ENCODE measurements at places on chromosomes 13 and 19.

DNA sequence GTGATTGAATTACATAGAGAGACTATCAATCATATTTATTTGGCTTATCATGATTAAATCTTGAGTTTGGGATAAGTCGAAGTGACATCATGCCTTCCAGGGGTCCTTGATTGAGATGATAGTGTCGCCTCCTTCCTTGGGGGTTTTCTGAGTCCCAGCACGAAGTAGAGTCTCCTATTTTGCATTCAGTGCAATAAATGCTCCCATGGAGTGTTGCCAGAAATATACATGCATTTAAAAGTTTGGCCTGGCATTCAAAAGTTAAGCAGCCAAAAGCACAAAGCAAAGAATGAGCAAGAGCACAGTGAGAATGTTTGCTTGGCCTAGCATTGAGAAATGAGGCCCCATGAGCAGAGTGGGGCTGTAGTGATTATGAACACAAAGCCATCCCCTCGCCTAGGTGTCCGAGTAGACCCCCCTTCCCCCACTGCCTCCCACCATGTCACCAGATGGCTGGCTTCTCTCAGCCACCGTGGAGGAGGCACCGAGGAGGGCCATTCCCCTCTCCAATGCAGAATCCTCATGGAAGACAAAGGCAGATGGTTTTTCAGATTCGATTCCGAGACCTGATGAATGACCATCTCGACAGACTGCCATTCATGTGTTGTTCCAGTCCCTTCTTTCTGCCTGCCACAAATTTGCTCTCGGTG lies 58.8 kb upstream of the UBL3 start:
- DNase-seq, result no peak

DNA sequence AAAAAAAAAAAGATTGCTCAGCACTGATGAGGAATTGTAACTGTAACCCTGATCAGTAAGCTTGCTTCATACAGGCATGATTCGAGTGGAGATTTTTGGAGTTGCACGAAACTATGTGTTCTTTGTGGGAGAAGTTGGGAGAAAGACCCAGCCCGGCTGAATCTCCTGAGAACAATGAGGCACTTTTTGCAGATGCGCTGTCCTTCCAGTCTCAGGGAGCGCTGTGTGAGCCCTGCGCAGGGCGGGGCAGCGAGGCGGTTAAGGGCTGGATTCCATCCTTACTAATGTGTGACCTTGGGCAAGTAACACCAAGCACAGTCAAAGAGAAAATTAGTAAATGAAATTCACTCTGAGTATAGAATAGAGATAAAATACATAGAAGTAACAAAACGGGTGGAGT lies 76.9 kb downstream of the SIPA1L3 start:
- no peak for DNase-seq

DNA sequence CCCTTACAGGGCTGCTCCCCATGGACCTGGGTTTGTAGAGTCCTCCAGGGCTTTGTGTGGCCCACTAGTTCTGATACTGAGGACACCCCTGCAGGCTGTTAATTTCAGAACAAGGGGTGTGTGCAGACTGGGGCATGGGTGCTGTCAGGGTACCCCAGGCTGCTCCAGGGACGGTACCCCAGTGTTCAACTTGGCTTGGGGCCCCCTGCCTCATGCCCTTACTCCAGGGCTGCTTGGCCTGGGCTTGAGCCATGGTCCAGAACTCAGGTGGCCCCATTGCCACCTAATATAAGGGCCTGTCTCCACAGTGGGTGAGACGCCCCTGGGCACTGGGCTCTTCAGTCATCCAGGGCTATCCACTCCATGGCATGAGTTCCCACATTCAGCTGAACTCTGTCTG lies 1417.6 kb downstream of the UQCRFS1 start:
- DNase-seq, result no peak

DNA sequence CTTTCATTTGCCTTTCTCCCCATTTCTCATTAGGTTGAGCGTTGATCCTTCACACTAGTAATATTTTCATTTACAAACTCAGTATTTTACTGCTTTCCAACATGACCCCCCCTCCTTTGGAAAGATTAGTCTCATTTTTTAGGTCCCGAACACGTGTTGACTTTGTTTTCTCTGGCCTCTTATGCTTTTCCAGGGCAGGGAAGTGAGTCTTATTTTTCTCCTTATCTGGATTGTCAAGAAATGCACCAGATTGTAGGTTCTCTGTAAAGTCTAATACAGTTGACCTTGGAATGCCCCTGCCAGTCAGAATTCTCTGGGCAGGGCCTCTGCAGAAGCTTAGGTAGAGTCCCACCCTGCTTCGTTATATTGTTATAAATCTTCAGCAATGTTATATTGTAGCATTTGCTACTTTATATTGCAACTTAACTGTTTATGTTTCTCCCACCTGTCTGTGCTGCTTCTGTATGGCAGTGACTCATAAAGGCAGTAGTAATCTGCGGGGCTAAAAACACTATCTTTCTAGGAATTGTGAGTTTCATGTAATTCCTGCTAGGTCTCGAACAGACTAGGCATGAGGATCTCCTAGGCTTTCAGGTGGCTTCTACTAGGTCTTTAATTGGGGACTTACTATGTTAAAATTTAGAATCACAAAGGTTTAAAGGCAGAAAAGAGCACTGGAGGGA lies 2.0 kb downstream of the TDRD3 start:
- DNase-seq, result peak; percentile 32

DNA sequence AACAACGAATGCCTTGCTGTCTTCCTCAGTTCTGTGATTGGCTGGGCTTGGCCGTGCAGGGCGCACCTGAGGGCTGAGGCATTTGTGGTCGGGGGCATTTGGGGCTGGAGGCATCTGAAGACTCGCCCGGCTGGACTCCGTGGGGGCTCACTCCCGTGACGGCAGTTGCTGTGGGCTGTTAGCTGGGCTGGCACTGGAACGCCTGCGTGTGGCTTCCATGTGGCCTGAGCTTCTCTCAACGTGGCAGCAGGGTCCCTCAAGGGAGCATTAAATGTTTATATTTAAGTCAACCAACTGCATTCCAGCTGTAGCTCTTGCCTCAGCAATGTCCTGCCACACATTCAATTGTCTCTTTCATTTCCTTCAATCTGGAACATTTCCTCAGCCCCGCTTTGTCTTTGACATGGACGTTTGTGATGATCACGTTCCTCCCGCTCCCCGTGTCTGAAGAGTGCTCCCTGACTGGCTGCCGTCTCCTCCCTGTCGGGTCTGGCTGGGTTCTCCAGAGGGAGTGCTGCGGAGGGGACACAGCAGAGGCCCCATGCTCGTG lies 21.0 kb downstream of the CCDC8 start:
- no peak for DNase-seq

DNA sequence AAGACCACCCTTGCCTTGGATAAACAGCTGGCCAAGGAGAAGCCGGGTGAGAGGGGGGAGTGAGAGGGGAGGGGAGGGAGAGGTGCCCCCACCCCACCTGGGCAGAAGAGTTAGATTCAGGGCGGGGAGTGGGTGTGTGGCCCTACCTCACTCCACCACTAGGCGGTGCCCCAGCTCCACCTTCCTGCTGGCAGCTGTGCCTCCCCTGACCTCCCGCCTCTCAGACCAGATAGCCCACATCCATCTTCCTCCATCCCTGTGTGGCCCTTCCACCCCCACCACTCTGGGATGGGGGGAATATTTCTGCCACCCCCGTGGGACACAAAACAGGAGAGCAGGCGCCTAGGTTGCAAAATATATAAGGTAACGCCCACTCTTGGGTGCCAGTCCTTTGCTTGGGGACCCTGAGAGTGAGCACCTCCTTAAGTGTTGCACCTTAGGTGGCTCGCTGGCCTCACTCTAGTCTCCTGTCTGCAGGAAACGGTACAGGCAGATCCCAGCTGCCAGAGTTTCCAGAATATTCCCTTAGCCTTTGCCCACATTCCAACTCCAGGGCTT lies 13.8 kb upstream of the EHD2 start:
- peak; percentile 62 for DNase-seq

- DNase-seq, result no peak
Measured at GRCh38 chr13:99254830-99255229, 3.3 kb downstream of the GPR18 start.

DNA sequence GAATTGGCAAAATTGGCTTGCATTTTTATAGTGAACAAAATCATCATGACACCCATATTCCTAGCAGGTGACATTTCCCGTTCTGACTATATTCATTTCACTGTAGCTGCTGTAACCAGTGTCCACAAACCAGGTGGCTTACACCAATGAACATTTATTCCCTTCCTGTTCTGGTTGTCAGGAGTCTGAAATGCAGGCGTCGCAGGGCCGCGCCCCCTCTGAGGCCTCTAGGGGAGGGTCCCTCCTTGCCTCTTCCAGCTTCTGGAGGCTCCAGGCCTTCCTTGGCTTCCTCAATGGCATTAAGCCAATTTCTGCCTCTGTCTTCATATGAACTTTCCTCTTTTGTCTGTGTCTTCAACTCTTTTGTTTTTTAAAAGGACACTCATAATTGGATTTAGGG lies 6.5 kb upstream of the RLN3 start:
- DNase-seq, result peak; percentile 70

- no peak for DNase-seq
Measured at GRCh38 chr19:16878181-16878965, 10.4 kb upstream of the F2RL3 start.

GRCh38 chr13:50366488-50367174 lies 351.4 kb downstream of the KCNRG start:
- DNase-seq, result no peak

GRCh38 chr13:114099918-114100445 lies 32.4 kb downstream of the RASA3 start:
- no peak for DNase-seq

GRCh38 chr13:111458739-111459138 lies 138.3 kb downstream of the TEX29 start:
- no peak for DNase-seq

GRCh38 chr19:8335343-8336071 lies 7.6 kb downstream of the KANK3 start:
- DNase-seq, result no peak

DNA sequence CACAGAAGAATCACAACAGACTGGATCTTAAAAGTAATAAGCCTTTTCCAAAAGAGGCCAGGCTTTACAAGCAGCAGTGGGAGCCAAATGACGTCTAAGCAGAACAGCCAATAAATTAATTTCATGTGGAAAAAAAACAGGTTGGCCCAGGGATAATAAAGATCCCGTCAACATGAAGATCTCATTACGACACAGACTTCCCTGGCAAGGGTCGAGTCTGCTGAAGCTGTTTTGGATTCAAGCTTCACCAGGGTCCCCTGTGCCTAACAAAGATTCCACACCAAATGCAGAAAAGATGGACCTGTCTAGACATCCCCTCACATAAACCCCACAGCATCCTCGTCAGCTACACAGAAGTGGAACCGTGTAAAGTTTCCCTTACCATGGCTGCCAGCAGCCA lies 215.1 kb upstream of the ZNF507 start:
- no peak for DNase-seq

DNA sequence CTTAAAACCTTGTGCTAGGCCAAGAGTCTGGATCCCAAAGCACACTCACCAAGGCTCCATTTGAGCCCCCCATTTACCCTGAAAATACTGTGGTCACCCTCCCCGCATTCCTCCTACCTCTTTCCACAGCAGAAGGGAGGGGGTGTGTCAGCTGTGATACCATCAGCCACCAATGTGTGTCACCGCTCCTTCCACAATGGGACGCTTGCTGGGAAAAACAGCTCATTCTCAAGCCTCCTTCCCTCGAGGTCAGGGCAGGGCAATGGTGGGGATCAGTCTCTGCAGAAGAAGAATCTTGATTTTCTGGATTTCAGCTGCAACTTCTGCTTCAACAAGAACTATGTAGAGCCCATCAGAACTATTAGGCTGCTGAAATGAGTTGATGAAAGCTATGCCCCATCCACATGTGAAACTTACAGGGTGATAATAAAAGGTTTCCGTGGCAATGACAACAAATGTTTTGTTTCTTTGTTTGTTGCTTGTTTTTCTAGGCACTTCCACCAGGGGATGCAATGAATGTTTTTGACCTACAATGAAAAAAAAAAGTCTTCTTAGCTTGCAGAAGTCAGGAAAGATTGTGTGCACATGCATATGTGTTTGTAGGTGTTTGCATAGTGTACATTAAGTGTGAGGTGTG lies 26.4 kb upstream of the ZNF507 start:
- peak; percentile 30 for DNase-seq

- no peak for DNase-seq
Measured at GRCh38 chr13:39580881-39581575, 22.0 kb downstream of the LHFPL6 start.

DNA sequence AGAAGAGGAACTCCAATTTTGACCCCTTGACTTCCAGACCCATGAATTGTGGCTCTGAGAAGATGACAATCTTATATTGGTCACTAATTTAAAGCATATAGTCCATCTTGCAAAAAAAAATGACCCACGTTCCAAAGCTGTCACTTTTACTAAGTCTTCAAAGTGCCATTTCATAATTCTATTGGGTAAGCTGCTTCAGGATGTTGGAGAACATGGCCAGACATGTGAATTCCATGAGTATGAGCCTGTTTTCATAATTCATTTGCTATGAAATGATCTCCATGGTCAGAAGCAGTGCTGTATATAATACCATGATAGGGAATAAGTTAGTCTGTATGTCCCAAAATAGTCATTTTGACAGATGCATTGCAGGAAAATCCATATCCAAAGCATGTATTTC lies 1787.3 kb downstream of the SLITRK5 start:
- no peak for DNase-seq

DNA sequence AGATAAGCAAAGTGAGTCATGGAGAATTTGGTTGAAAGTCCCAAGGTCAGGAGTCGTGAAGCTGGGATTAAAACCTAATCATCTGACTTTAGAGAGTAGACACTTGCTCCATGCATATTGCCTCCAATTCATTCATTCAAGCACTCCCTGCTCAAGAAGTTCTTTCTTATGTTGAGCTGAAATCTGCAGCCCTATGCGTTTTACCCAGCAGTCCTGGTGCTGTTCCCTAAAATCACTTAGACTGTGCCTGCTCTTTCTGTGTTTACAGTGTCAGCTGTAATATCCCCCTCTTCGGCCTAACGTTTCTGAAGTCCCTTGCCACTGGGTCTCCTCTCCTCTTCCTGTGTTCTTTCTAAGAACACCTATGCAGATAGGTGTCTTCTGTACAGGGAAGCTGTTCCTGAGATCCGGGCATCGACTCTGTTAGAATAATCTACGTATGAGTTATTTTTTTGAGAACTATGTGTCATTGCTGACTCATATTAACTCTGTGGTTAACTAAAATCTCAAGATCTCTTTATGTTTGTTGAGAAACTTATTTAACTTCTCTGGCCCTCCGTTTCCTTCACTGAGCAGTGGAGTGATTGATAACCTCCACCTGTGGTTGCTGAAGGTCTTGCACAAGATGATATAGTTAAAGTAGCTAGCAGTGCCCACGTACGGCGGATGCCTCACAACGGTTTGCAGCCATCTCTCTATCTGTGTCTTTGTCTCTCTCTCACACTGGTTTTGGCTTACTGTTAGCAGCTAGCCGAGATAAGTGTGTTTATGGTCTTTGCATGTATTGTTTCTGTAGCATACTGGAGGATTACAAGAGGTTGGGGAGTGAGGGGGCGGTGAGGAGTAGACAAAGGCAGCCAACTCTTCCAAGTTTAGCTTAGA lies 4.7 kb downstream of the ALOX5AP start:
- peak; percentile 62 for DNase-seq

DNA sequence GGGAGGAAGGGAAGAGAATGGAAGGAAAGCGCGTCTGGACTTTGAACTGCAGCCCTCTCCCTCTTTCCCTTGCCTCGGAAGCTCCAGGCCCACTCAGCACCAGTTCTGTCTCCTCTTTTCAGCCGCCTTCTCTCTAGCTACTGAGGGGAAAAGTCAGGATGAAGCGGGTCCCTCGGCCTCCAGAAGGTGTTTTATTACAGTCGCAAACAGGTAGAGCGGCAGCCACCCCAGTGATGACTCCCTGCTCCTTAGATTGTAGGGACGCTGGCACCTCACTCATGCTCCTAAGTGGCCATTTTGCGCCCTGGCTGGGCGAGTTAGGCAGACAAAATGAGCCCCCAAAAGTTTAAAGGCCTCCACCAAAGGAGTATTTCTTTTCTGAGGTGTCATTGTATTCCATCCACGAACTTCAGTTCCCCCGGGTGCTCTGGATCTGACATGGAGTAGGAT lies 954 bp upstream of the STK24 start:
- no peak for DNase-seq
